ENCODE measurements at places on chromosomes 5 and 9.

DNA sequence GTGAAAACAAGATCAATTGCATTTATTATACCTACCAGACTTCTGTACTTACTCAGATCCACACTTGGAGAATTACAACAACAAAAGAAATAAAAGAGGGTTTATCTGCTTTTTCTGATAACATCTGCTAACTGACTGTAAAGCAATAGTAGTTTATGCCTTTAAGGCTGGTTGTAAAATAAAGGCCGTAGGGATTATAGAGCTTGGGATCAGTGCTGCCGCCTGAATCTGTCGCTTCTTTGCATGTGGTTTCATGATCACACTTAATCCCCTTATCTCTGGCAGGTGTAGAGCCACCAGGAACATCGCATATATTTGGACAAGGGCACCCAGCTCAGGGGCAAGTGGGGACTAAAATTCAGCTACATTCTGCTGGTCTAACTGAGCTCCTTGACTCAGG, 146.7 kb downstream of the CCDC192 start:
- no peak for DNase-seq

DNA sequence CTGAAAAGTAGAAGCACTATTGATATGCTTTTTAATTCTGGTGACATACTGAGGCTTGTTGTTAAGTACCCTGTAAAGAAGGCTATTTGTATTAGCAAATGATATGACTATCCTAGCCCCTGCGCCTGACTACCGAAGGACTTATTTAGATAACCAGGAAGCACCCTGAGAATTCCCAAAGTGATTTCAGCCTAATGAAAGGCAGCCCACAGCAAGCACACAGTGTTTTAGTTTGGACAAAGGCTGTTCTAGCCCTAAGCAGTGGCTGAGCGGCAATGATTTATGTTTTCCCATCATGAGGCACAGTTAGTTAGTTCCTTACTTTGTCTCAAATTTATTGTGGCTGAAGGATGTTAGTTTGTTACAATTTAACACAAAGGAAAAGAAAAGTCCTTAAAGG, 235.3 kb downstream of the KCTD16 start:
- no peak for DNase-seq

- DNase-seq, result no peak
Observed at GRCh38 chr9:79224672-79225433, 346.9 kb upstream of the TLE4 start.

DNA sequence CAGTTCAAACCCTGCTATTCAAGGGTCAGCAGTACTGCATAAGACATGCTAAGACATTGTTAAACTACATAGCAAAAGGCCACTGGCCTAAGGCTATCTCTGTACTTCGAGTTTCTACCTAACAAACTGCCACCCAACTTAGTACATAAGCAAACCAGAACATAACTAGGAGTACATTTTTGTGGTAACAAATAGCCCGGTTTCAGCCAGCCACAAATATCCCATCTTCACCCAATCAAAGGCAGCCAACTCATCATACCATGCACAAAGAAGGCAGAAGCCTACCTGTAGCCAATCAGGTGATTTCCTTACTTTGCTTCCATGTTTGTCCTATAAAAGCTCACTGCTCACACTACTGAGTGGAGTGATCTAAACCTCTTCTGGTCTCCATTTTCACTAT, 201.4 kb downstream of the SMARCA2 start:
- no peak for DNase-seq

DNA sequence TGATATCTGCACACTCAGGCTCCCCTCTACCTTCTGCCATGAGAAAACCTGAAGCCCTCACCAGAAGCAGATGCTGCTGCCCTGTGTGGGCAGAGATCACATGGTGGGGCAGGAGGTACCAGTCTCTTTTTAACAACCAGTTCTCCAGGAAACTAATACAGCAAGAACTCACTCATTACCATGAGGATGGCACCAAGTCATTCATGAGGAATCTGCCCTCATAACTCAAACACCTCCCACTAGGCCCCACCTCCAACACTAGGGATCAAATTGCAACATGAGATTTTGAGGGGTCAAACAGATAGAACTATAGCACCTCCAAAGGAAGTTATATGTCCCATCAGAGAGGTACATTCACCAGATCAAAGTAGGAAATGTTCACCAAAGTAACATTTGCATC, 136.3 kb upstream of the SHB start:
- no peak for DNase-seq

- no peak for DNase-seq
Observed at GRCh38 chr9:136645903-136646754, 16.6 kb upstream of the EGFL7 start.

DNA sequence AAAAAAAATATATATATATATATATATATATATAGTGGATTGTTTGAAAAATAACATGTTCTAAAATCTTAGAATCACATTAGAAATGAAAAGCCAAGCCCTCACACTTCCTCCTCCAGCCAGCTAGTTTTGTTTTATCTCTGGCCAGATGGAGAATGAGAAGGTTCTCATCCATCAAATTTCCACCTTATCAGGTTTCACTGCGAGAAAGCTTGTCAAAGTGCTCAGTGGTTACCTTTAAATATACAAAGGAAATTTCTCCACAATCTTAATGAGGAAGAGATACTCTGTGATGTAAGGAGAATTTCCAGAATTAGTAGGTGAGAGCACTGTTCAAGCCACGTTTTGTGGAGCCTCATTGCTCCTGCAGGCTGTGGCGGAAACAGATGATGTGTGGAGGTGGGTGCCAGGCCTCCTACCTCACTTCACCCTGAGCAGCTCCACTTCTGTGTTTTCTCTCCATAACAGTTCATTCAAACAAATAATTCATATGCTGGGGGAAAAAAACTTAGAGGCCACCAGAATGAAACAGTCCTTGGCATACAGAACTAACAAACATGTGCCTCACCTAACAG, 71.9 kb downstream of the CDK5RAP2 start:
- DNase-seq, result no peak

DNA sequence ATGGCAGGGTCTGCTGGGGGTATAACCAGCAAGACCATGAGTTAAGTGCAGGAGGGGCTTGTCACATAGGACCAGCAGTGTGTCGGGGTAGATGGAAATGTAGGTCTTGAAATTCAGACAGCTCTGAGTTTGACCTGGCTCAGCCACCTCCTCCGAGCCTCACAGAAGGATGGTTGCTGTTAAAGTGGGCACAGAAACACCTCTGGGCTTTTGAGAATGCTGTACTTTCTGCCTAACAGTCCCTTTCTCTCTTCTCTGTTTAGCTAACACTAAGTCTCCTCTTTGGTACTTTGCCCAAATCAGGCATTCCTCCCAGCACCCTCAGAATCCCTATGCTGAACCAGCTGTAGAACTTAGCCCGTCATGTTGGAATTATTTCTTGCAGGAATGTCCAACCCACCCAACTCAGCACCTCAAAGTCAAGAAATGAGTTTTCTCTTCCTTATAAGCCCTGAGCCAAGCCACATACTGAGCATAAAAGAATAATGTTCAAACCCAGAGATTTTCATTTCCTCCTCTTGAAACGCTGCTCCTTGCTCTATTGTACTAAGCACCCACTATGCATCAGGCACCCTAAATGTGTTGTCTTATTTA, 41.7 kb upstream of the MATR3 start:
- DNase-seq, result no peak

GRCh38 chr5:116622375-116623050, 47.9 kb upstream of the SEMA6A start:
- DNase-seq, result no peak

- DNase-seq, result no peak
Observed at GRCh38 chr9:81669041-81669651, 20.2 kb downstream of the TLE1 start.

DNA sequence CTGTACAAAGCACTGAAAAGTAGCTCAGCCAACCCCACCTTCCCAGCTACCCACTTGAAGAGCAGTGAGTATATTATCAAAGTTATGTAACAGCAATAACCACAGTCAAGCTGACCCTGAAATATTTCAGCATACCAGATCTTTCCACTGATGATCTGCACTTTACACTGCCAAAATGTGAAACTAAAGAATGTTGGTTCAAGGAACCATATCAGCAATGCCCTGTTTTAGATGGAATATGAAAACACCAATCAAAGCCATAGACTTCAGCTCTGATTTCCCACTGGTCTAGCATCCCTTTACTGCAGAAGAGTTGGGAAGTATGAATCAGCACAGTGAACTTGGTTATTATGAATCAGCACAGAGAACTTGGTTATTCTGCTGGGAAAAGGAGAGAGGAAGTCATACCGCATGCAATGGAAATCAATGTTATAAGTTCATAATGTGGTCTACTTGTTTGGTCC, 20.0 kb downstream of the CEMIP2 start:
- no peak for DNase-seq

- no peak for DNase-seq
Observed at GRCh38 chr5:157546456-157547100, 29.0 kb downstream of the ADAM19 start.

DNA sequence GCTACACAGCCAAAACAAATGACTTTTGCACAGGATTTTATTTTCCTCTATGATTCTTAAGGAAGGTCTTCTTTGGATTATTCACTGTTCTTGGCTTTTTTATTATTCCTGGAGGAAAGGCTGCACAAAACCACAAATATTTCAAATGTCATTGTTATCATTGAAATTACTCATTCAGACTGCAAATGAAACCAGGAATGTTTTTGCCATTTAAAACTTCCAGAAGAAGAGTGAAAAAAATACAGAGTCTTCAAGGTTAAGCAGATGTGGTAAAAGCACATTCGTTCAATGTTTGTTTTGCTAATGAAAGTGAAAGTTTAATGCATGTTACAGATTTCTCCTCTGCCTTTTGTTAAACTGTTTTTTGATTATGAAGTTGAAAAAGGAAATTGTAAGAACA, 238.2 kb downstream of the TLE4 start:
- DNase-seq, result no peak

DNA sequence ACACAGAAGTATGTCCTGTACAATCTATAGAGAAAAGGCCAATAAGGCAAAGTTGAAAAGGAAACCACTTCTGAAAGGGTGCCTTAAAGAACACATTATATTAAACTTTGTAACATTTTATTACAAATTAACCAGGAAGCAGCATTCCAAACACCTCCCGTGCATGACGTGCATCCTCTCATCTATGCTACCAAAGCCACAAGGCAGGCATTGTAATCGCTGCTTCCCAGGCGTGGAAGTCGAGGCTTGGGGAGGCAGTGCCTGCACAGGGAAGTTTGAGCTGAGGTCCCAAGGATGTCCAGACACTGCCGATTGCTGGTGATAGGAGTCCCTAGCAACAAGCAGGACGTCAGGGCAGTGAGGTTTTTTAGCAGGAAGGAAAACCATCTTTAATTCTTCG, 44.3 kb upstream of the BARHL1 start:
- no peak for DNase-seq

DNA sequence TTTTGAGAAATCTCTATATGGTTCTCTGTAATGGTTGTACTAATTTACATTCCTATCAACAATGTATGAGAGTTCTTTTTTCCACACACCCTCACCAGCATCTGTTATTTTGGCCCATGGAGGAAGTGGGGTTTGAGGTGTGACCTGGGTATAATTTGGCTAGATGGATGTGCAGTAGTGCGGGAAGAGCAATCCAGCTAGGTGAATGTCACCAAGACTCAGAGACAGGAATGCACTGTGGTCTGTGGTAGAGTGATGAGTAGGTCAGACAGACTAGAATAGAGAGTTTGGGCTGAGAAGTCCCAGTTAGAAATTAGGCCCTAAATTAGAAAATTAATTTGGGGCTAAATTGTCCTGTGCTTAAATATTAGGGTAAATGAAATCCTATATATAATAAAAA, 32.8 kb upstream of the PIP5K1B start:
- no peak for DNase-seq

GRCh38 chr5:24621792-24622191, 23.0 kb downstream of the CDH10 start:
- DNase-seq, result no peak

GRCh38 chr5:176711883-176712282, 64.6 kb downstream of the TSPAN17 start:
- DNase-seq, result no peak

DNA sequence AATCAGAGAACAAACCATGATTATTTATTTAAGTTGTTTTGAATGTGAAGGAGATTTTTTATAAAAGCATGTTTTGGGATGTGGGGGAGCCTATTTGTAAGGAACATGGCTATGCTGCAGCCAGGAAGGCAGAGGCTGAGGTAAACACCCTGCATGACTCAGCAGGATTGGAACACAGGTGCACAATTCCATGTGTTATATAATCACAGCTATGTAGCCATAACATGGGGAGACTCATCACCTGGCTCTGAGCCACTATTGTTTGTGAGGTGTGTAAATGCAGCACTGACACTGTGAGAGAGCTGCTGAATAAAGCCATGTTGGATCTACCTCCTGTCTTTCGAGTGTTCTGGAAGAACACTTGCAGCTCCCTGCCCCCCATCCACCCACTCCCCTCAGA, 1009.8 kb downstream of the DNAH5 start:
- no peak for DNase-seq

DNA sequence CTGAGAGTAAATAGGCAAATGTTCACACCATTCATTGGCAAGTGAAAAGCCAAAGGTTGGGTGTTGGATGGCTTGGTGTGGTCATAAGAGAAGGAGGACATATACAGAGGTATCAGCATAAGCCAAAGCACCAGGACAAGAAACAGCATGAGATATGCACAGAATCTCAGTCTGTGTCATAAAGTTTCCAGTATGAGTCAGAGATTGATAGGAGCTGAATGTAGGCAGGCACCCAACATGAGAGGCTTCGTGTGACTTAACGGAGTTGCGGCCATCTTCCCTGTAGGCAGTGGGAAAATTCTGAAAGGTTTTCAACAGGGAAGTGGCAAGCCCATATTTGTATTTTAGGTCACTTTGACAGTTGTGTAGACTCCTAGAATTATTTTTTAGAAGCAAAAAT, 54.5 kb downstream of the SNCAIP start:
- DNase-seq, result no peak

- DNase-seq, result no peak
Observed at GRCh38 chr5:170441393-170441784, 52.2 kb upstream of the KCNMB1 start.
